Epithelial cell of proximal tubule (primary cell): ENCODE measurements at places on chromosomes 13 and 19. TPM values are rescaled to one million over a fixed set of nuclear protein-coding genes. Genes with fewer than 3 reads are reported as not detected.

S1PR5 gene
- not detected in 2 replicates for total RNA-seq

ADAT3 gene
- 10.3 and 12.6 TPM in 2 replicates for total RNA-seq

DNA sequence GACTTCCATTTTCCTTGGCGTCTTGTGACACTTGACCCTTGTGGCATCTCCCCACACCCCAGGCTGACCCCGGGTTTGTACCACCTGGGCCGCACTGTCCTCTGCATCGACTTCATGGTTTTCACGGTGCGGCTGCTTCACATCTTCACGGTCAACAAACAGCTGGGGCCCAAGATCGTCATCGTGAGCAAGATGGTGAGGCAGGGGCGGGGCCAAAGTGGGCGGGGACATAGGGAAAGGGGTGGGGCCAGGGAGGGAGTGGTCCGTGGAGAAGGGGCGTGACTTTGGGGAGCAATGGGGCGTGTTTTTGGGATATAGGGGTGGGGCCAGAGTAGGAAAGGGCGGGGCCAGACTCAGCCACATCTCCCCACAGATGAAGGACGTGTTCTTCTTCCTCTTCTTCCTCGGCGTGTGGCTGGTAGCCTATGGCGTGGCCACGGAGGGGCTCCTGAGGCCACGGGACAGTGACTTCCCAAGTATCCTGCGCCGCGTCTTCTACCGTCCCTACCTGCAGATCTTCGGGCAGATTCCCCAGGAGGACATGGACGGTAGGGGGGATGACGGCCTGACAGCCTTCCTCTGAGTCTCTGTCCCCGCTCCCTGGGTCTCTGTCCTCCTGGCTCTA, 42.8 kb downstream of the TRPM4 start:
- no peak for DNase-seq

- no peak for DNase-seq
Measured at GRCh38 chr19:38060331-38060730, 153.3 kb downstream of the SIPA1L3 start.

GRCh38 chr19:34075661-34076091, 96.6 kb upstream of the LSM14A start:
- no peak for DNase-seq
